ENCODE measurements at places on chromosomes 7 and 10. TPM values are rescaled to one million over a fixed set of nuclear protein-coding genes. Genes with fewer than 3 reads are reported as not detected.

The AGAP6 gene
- 6.5 TPM for total RNA-seq

- H3K27me3 ChIP-seq: no peaks in the 10 kb centered on the region
- no peak overlapping the region for H3K27ac ChIP-seq
- H3K4me1 ChIP-seq: peaks cover 8% of the 10 kb centered on the region
- no peaks in the 10 kb centered on the region for H3K36me3 ChIP-seq
- no peak for DNase-seq
Observed at GRCh38 chr7:127751062-127751461, 99.1 kb downstream of the SND1 start.

DNA sequence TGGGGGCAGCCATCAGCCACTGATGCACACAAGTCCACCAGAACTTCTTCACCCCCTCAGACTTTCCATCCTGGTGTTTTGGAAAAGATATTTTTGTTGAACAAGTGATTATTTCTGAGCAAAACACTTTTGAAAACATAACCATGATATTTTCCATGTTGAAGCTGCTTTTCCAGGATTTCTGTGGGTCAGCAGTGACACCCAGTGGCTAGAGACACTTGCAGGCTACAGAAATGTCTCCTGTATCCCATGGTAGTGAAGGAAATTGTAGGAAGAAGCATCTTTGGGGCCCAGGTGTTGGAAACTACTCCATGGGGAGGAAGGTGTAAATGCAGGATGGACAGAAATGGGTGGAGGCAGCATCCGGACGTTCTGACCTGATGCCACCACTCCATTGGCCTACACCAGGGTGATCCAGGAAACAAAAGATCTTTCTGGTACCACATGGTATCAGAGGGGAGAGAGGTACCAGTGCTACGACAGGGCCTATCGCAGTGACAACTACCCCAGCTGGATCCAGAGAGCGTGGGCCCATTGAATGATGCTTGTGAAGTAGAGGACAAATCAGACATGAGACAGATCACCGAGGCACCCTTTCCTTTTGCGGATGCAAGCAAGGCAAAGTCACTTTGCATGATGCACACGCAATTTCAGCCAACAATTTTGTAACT is 111.7 kb upstream of the COBL start:
- no peaks in the 10 kb centered on the region for H3K36me3 ChIP-seq
- no peaks in the 10 kb centered on the region for H3K4me1 ChIP-seq
- H3K27ac ChIP-seq: no peak overlapping the region
- H3K4me3 ChIP-seq: no peak overlapping the region
- H3K27me3 ChIP-seq: no peaks in the 10 kb centered on the region
- DNase-seq: no peak

DNA sequence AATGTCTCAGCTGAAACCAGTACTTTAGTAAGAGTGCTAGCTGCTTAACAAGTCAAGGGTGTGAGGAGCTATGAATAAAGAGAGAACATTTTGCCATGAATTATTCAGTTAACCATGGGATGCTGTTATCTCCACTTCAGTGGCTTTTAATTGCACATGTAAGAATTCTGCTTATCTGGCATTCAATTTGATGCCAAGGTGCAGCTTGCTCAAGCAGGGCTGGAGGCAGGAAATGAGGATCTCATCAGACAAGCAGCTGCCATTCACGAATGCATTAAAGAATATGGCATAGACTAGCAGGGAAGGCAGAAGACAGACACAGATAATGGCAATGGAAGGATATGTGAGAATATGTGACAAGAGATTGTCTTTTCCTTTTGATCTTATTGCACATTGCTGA is 697.8 kb downstream of the NRG3 start:
- H3K4me1 ChIP-seq: no peaks in the 10 kb centered on the region
- no peaks in the 10 kb centered on the region for H3K27me3 ChIP-seq
- H3K4me3 ChIP-seq: no peak overlapping the region

DNA sequence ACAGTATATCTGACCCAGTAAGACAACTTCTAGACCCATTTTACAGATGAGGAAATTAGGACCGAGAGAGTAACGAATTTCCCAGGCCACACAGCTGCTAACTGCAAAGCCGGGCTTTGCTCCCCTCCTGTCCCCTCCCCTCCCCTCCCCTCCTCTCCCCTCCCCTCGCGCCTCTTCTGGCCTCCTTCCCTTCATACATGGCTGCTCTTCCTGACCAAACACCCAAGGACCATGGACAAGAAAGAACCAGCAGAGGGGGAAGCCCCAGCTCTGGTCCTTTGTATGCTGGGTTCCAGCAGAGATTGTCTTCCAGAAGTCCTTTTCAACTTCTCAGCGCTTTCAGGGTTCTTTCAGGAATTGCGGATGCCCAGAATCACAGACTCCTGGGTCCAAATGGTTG is 3.6 kb upstream of the TMEM72 start:
- H3K36me3 ChIP-seq: no peaks in the 10 kb centered on the region
- no peaks in the 10 kb centered on the region for H3K27me3 ChIP-seq
- H3K4me3 ChIP-seq: no peak overlapping the region
- peaks cover 14% of the 10 kb centered on the region for H3K4me1 ChIP-seq
- no peak for DNase-seq
